Fibroblast of skin of abdomen (primary cell): ENCODE measurements at places on chromosomes 12 and 14.

- DNase-seq, result no peak
These were observed 97.9 kb upstream of the EEA1 start for GRCh38 chr12:93027041-93027440.

DNA sequence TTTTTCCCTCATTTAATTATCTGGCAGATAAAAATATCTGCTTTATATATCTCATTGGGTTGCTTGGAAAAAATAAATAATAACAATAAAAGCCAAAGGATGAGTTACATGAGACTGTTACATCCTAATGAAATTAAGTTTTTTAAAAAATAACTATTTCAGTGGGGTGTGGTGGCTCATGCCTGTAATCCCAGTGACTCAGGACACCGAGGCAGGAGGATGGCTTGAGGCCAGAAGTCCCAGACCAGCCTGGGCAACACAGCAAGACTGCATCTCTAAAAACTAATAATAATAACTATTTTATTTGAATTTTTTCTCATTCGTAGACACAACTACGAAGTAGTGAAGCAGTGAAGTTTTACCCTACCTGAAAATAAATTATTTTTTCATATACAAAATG, 103.3 kb downstream of the BCAT1 start:
- no peak for DNase-seq

GRCh38 chr12:57127726-57128518, at the start of gene LRP1:
LRP1 (plus strand) TSS chr12:57128483; CDS start chr12:57128965, 482 bp downstream.
- peak; percentile 86 for DNase-seq

GRCh38 chr14:103483600-103483999, 39.0 kb downstream of the CKB start:
- peak; percentile 81 for DNase-seq

DNA sequence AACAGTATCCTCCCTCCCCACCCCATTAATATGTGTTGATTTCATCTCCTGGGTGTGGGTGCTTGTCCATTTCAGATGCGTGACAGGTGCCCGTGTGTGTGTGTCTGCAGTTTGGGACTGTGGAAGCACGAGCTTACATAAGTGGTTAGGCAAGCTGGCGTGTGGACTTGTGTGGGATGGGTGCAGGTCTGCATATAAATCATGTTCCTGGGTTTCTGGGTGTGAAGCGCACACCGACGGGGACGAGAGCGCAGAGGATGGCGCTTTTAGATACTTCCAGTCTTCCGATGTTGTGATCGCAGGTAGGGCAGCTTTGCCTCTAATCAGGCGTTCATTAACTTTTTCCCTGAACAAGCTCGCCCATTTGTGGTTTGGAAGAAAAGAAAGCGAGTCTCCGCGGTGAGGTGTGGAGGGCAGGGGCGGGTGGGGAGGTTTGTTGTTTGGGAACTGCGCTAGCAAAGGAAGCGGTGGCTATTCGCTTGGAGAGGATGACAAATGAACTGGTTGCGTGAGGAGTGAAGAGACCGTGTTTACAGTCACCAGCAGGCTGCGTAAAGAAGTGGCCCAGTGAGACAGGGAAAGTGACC, 865 bp downstream of the RGS6 start:
- no peak for DNase-seq

DNA sequence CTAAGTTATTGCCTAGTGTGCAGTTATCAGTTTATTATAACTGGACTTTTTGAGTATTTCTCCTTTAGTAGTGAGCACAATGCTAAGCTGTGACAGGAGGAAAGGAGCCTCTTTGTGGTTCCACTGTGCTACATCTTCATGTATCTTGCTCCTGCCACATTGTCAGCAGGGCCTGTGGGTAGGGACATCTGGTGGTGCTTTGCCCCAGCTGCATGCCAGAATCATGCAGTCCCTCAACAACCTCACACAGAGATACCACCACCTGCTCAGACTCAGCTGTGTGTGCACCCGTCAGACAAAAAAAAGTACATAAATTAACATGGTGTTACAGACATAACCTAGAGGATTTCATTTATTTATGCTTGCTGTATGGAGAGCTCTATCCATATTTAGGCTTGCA, 51.1 kb downstream of the MIS18BP1 start:
- DNase-seq, result peak; percentile 33

DNA sequence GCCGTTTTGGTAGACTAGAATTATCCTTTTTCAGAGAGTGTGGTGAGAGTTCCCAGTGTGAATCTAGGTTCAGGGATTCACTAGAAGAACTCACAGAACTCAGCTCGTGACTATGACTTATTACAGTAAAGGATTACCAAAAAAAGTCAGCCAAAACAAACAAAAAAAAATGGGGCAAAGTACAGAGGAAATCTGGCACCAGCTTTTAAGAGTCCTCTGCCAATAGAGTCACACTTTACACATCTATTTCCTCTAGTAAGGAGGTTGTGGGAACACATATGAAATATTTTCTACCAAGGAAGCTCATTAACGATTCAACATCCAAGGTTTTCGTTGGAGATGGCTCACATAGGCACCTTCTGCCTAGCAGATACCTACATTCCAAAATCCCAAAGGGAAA, 28.2 kb downstream of the TSPAN19 start:
- no peak for DNase-seq

GRCh38 chr12:89597770-89598169, 71.9 kb upstream of the POC1B start:
- no peak for DNase-seq

- no peak for DNase-seq
These were observed 55.7 kb downstream of the TRIM9 start for GRCh38 chr14:51039252-51039651.

DNA sequence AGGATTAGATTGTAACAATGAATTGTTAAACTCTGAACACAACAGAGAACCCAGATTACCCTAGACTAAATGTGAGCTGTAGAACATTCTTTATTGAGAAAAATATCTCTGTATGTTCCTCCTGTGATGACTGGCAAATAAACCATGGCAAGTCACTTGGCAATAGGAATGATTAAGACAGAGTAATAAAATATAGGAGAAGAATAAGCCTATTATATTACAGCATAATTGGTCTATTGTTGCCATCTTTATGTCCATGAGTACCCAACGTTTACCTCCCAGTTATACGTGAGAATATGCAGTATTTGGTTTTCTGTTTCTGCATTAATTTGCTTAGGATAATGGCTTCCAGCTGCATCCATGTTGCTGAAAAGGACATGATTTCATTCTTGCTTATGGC, 211.2 kb upstream of the AVPR1A start:
- DNase-seq, result no peak

GRCh38 chr12:132355742-132356681, 26.6 kb upstream of the GALNT9 start:
- DNase-seq, result no peak

GRCh38 chr12:130017591-130018449, 114.0 kb upstream of the TMEM132D start:
- DNase-seq, result no peak

GRCh38 chr12:55771736-55772135, 28.8 kb downstream of the GDF11 start:
- no peak for DNase-seq

GRCh38 chr14:81235096-81235495, 14.3 kb upstream of the GTF2A1 start:
- DNase-seq, result no peak

GRCh38 chr14:85915711-85916110, 385.8 kb downstream of the FLRT2 start:
- peak; percentile 29 for DNase-seq

DNA sequence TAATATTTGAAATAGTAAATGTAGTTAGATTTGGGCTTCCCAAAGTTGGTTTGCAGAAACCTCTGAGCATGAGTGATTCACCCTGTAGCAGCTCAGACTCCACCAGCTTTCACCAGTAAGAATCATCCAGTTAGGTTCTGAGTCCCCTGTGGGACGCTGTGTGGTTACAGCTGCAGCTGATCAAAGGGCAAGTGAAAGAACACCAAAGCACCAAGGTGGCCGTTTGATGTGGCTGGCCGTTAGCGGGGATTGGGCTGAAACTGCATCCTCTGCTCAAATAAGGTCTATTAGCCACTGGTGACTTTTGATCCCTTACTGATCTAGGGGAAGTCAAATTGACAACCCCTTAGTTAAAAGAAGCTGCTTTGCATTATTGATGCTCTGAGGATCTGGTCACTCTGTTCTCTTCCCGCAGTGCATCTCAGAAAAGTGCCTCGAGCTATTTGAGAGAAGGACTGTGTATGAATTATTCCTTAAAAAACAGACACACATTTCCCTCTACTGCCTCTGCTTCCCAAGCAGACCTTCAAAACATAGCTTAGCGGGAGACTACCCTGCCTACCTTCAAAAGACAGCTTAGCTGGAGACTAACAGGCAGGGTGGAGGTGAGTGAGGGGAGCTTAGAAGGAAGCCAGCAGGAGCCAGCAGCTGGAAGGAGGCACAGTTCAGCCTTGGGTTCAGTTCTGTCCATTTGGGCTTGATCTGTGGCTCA, 3.7 kb downstream of the ABHD12B start:
- peak; percentile 20 for DNase-seq

DNA sequence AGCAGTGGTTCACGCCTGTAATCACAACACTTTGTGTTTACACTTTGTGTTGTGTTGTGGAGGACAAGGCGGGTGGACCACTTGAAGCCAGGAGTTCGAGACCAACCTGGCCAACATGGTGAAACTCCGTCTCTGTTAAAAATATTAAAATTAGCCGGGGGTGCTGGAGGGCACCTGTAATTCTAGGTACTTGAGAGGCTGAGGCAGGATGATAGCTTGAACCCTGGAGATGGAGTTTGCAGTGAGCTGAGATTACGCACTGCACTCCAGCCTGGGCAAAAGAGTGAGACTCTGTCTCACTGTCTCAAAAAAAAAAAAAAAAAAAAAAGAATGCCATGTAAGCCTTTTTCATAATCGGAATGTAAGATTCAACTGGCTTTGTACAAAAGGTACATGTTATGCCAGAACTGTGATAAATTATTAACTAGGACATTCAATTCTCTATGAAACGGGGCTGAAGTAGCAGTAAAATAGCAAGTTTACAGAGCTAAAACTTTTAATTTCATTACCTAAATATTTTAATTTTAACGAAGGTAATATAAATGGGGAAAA, 13.9 kb upstream of the PITPNM2 start:
- no peak for DNase-seq

DNA sequence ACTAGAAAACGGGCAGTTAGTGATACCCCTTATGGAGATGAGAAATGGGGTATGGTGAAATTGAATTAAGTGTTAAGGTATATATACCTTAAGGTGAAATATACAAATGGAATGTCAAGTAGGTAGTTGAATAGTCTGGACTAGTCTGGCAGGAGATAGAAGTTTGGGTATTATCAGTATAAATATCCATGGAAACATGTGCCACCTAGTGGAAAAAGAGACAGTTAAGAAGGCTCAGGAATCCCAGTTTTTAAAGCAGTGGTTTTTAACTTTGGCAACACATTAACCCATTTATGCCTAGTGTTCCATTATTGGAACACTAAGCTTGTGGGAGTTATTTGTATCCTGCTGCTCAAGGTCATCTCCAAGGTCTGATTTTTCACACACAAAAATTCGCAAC, 38.6 kb upstream of the TPH2 start:
- peak; percentile 4 for DNase-seq

DNA sequence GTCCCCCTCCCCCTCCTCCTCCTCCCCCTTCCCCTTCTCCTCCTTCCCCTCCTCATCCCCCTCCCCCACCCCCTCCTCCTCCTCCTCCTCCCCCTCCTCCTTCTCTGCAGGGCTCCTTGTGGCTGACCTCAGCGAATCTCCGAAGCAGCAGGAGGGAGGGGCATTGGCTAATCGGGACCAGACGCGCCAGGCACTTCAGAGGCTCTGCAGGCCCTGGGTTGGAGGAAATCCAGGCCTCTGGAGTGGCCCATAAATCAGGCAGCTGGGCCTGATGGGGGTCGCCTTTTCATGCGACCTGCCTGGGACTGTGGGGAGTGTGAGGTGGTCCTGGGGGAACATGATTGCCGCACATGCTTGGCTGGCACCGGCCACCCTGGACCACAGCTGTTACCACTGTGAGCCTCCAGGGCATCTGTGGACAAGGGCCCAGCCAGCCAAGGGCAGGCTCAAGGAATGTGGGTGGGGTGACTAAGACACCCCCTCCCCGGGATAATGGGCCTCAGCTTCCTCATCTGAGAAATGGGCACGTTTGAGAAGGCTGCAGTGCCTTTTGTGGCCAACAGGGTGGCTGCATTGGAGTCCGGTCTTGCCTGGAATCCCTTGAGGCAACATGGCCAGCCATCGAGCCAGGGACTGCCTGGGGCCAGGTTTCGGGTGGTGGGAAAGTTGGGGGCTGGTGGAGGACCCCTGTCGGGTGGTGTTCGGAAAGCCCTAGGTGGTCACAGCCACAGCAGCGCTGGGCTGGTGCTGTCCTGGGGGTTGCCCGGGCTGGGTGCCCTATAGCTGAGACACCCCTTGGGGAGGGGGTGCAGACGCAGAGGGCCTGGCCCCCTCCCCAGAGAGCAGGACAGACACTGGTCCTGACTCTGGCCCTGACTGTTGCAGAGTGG, 12.0 kb downstream of the KIF26A start:
- peak; percentile 95 for DNase-seq

- no peak for DNase-seq
These were observed 110.2 kb downstream of the KIF21A start for GRCh38 chr12:39332661-39333175.

DNA sequence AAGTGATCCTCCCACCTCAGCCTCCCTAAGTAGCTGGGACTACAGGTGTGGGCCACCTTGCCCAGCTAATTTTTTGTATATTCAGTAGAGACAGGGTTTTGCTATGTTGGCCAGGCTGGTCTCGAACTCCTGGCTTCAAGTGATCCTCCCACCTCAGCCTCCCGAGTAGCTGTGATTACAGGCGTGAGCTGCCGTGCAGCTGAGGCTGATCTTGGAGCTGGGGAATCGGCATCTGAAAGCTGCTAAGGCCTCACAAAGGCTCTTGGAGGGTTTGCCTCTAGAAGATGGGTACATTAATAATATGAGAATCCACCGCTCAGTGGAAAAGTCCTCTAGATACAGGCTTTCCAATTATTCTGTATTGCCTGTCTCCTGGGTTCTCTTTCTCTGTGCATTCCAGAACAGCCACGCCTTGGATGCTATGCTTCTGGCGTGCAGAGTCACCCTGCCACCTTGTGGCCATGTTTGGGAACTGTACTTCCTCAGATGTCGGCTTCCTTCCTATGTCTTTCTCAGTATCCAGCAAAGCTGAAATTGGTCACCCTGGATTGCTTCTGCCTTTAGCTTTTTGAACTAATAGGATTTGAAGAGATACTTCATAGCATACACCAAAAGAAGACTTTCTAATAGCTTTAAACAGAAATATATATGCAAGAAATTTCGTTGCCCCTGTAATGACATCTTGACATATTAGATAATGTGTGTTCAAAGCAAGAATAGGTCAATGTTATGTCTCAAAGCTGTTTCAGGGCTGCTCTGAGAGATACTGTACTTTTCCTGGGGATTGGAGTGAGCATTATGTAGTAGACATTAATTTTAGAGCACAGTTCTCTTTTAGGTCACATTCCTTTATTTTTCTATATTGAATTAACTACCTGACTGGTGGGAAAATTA, 75.4 kb downstream of the SNAPC1 start:
- DNase-seq, result peak; percentile 72

DNA sequence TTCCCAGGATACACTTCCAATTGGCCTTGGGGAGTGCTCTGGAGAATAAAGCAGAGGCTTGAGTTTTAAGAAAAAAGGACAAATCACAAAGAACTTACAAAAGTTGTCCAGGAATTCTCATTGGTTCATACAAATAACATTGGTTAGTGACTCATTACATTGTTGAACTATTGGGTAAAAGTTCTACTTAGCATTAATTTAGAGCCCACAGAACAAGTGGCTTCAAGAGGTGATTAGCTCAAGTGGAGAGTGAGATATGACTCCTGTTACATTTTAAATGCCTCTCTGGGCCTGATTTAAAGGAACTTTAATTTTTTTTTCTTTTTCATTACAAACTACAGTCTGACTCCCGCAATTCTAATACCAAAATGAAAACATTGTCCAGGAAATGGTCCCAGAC, 72.9 kb downstream of the ASCL4 start:
- DNase-seq, result no peak
